ENCODE measurements at places on chromosomes 4 and X.
A peak's percentile ranks its signal among the peaks of the same experiment; 100 is the strongest.

DNA sequence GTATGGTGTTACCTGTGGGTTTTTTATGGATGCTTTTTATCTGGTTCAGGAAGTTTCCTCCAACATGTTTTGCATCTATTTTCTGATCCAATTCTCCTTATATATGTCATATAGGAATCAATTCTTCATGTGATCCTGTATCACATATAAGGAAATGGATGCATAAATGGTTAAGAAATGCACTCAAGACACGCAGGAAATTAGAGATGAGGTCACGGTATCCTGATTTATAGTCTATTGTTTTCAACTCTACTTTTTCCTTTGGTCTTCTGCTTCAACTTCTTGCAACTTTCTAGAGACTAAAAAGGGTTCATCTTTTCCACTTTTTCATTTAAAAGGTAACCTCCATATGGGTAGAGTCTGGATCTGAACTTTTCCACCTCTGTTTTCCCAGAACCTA, 33.6 kb upstream of the IL13RA1 start:
- no peak for DNase-seq

DNA sequence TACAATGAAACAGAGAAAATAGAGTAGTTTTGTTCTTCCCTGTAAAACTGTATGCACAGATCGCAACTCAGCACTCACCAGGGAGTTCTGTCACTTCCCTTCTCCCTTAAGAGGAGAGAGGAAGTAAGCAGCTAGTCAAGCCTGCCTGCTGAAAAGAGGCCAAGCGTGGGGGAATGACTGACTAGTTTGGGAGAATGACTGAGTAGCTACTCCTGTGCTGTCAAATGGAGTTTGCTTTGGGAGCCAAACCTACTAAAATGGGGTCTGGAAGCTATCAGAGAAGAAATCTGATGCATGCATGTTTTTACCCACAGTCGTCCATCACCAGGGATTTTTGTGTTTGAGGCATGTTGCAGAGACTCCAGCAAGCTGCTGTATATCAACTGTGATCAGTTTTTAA, 54.6 kb upstream of the LHFPL1 start:
- no peak for DNase-seq

- DNase-seq: no peak
Measured at GRCh38 chr4:31917334-31917733, 1197.2 kb downstream of the PCDH7 start.

DNA sequence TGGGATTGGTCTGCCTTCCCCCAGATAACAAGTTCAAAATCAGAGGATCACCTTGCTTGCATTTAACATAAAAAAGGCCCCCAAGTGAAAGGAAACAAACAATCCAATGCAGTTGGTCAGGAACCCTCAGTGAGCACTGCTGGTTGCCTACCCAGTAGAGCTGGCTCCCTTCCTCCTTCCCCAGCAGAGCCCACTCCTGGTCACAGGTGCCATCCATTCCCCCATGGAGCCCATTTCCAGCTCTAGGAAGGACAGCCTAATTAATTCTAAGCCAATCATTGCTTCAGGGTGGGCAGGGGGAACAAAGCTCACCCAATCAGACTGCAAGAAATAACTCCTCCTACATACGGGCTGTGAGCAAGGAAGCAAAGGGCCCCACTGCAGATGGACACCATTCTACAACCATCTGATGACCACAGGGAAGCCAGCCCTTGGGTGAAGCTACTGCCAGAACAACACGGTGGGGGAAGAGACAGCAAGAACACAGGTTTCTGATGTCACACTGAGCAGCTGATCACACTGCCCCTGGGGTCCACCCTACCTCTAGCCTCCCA, 86.5 kb downstream of the SH3KBP1 start:
- no peak for DNase-seq

GRCh38 chr4:41304221-41304620, 47.5 kb downstream of the UCHL1 start:
- no peak for DNase-seq

DNA sequence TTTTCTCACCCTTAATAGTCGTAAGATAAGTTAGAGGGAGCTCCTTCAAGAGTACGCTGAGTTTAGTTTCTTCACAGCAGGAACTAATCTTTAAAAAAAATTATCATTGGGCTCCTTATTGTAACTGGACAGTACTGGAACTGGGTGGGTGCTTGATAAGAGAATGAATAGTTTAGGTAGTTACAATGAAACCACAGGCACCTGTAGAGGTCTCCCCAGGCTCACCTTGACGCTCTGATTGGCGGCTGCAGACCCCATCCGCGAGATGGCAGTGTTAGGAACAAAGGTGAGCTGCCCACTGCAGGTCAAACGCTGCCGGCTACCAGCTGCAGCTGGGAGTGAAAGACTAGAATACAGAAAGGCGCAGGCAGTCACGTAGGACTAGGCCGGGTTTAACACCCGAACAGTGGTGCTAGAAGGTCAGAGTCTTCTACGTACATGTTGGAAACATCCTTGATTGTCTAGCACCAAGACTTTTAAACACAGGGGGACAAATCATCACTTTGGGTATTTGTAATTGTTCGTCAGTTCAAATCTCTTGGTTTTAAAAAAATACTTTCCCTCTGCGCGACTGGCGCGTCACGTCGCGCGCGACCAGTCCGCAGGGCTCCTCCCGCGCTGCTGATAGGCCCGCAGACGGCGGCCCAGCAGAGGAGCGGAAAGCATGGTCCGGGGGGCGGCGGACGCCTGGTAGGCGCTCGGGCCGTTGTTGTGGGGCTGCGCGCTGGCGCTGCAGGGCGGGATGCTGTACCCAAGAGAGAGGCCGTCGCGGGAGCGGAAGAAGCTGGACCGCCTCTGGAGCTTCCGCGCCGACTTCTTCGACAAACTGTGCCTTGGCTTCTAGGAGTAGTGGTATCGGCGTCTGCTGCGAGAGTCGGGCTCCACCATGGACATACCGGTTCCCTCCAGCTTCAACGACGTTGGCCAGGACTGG, 45.6 kb downstream of the SMARCA5 start:
- no peak for DNase-seq

- no peak for DNase-seq
Measured at GRCh38 chr4:79236785-79237184, 89.1 kb downstream of the NAA11 start.

DNA sequence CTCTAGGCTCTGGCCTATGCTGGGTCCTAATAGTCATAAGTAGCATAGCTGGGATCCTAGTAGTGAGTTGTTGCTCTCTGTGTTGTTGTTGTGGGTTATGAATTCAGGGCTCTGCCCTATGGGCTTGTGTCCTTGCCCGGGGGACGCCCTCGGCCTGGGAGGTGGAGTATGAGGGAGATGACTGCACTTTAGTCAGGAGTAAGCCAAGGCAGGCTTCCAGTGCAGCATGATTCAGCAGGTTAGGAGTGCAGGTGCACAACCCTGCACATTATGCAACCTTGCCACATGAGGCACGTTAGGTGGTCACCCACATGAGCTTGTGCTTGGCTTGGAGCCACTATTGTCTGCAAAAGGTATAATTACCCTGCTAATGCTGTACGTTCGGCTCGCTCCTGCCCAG, 58.4 kb upstream of the CCDC149 start:
- DNase-seq: no peak

DNA sequence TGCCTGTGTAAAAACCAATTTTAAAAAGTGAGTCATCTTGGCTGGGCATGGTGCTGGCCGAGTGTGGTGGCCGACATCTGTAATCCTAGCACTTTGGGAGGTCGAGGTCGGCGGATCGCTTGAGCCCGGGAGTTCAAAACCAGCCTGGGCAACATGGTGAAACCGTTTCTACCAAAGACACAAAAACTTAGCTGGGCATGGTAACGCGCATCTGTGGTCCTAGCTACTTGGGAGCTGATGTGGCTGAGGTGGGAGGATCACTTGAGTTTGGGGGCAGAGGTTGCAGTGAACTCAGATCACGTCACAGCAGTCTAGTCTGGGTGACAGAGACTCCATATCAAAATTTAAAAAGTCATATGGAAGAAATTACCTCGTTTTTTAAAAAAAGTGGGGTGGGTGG, 7.6 kb downstream of the RLIM start:
- DNase-seq: no peak

DNA sequence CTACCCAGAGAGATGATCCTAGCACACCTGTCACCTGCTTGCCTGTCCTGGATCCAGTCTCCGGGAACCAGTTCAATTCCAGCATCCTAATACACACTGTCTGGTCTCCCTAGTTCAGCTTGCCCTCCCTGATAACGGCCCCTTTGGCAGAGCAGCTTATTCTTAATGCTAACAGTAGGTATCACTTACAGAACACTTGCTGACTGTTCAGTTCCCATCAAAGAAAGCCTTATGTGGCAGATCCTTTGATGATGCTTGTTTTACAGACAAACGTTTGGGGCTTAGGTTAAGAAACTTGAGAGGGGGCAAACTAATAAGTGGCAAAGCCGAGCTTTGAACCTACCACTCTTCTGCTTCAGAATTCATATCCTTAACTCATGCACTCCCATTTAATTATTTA, 890 bp downstream of the RASSF6 start:
- no peak for DNase-seq

- no peak for DNase-seq
Measured at GRCh38 chr4:122010610-122011009, 58.8 kb upstream of the TRPC3 start.

DNA sequence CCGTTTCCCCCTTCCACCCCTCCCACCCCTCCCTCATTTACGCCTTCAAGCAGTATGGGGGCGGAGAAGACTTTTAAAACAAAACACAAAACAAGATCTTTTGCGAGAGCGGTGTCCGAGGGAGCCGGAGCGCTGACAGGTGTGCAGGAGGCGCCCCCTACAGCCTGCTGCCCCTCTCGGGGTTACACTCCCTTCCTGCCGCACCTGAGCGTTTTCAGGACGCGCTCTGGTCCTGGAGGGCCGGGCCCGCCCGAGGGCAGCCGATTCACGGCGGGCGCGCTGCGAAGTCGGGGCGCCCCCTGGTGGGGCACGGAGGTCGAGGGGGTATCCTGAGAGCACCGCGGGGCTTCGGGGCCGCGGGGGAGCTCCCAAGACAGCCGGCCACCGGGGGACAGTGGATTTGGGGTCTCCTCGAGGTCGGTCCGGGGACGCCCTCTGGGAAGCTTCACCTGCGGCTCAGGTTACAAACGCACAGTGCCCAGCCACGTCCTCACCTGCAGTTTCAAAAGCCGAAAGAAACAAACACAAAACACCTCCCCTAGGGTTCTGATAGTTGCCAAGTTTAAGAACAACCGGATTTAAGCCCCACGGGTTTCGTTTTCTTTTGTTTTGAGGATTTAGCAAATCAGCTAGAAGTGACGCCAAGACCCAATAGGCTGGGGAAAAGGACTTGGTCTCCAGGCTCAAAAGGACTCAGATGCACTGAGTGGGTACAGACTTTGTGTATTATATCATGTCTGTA, 8.0 kb upstream of the NEUROG2 start:
- DNase-seq: peak; percentile 44

DNA sequence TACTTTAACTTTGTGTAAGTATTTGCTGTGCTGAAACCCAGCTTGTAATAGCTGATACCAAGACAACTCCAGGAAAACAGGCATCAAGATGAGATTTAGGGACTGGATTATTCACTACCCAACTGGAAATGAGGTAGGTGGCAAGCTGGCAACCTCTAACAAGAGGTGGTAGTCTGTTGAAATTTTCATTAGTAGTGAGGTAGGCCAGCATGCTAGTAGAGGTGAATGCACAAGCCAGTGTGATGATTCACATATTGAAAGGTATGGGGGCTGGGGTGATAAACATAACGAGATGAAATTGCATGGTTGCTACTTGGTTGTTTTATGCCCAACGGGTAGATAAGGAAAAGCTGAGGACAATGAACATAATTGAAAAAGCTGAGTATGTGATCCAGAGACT, 8.5 kb upstream of the TMPRSS11D start:
- DNase-seq: no peak

GRCh38 chr4:101264993-101265815, 82.1 kb downstream of the PPP3CA start:
- DNase-seq: no peak

DNA sequence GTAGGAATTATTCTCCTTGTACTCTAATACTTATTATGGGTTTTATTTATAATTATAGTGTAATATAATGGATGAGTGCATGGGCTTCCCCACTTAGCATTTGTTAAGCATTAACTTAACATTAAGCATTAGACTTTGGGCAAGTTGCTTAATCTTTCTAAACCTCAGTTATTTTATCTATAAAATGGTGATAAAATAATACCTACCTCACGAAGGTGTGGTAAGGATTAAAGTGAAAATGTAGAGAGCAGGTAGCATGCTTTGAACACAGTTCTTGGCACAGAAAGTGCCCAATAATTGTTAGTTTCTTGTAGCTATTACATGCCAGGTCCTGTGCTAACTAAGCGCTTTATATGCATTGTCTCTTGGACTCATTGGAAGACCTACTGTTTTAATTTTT, 2.6 kb downstream of the MSMO1 start:
- no peak for DNase-seq

DNA sequence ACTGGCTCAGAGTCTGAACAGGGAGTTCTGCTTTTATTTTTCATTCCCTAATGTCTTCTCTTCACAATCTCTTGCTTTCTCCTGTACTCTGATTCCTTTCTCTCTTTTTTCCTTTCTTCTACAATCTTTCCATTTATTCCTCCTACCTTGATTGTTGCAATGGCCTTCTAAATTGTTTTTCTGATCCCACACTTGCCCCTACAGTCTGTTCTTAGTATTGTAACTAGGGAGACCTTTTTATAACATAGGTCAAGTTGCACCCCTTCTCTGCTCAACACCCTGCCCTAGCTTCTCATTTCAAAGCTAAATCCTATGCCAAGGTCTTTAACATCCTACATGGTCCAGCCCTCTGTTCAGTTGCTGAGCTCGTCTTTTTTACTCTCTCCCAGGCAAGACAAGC, 277.9 kb downstream of the GBA3 start:
- no peak for DNase-seq

- no peak for DNase-seq
Measured at GRCh38 chr4:2934077-2934812, 29.0 kb downstream of the NOP14 start.

DNA sequence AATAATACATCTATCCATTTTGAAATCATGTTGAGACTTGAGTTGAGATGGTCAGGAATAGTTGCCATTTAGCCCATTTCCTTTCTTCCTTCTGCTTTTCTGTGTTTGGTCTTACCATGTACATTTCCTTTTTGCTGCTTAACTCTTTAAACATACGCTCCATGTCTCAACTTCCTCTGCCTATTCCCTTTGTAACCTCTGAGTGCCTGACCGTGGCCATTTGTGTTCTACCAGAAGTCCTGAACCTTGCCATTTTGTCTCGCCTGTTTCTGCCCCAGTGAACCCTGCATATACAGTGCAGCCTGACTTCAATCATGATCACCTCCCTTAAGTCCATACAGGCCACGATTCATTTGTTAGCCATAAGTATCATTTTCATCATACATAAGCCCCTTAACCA, 169.0 kb downstream of the RAPGEF2 start:
- DNase-seq: no peak

GRCh38 chr4:137389911-137390520, 142.3 kb downstream of the PCDH18 start:
- no peak for DNase-seq

DNA sequence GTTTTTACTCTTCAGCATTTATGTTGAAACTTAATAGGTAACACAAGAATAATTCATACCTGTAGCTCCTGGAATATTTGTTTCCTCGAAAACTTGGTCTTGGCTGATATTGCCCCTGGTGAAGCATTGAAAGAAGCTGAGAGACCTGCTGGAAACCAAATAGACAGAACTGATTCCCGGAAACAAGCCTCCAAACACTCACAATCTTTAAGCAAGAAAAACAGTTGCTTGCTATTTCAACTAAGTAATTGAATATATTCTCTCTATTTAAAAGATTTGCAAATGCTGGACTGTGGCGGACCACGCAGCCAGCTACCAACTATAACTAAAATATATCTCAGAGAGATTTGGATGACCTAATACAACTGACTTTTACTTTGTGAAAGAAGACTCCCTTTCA, 3.6 kb downstream of the PCDH18 start:
- no peak for DNase-seq

GRCh38 chrX:69031971-69032391, 133.3 kb downstream of the PJA1 start:
- DNase-seq: no peak

GRCh38 chr4:185896817-185897488, 85.0 kb upstream of the SORBS2 start:
- DNase-seq: no peak
